Mammary epithelial cell (primary cell): ENCODE measurements at places on chromosomes 7 and 10.

DNA sequence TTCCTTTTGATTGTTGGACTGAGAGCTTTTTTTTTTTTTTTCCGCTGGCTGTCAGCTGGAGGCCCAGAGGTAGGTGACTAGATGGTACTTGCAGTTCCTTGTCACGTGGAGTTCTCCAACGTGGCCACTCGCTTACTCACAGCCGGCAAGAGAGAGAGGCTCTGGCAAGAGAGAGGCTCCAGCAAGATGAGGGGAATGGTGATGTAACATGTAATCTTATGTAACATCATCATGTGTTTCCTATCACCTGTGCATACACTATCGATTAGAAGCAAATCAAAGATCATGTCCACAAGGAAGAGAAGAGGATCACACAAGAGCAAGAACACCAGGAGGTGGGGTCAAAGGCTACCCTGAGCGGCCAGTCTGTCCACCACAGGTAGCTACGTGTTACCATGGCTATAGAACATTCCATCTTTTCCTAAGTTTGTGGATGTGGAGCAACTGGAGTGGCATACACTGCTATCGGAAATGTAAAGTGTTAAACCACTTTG is 4.0 kb upstream of the BORCS7 start:
- DNase-seq = peak; percentile 46

DNA sequence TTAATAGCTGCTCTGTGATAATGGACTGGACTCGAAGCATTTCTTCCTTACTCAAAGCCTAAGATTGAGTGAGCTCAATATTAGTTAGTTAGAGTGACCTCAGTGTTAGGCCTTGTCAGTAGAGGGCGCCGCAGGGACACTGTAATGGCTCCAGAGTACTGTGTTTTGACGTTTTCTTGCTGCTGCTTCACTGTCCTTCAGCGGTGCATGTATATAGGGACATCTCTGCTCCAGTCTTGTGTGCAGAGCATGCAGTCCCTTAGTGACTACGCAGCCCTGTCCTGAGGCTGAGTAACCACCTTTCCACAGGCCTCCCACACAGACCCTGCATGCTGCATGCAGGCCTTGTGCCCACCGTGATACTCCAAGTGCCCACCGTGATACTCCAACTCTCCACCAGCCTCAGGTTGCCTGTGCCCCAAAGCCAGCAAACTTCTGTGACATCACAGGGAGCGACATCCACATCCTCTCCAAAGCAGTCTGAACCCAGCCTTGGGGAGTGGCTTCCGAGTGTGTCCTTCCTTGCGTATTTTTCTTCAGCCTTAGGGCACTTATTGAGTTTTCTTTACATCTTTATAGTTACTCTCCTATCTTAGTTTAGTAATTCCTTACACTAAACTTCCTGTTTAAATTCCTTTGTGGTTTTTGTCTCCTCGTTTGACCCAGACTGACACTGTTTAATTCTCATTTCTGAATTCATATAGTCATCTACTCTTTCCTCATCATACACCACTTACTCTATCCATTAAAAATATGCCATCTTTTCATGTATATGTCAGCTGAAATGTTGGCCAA is 118.2 kb downstream of the JAZF1 start:
- peak; percentile 32 for DNase-seq

- peak; percentile 20 for DNase-seq
Observed at GRCh38 chr10:103111031-103111917, 81.8 kb downstream of the NT5C2 start.

- no peak for DNase-seq
Observed at GRCh38 chr7:159141167-159141566, 3.5 kb downstream of the VIPR2 start.

DNA sequence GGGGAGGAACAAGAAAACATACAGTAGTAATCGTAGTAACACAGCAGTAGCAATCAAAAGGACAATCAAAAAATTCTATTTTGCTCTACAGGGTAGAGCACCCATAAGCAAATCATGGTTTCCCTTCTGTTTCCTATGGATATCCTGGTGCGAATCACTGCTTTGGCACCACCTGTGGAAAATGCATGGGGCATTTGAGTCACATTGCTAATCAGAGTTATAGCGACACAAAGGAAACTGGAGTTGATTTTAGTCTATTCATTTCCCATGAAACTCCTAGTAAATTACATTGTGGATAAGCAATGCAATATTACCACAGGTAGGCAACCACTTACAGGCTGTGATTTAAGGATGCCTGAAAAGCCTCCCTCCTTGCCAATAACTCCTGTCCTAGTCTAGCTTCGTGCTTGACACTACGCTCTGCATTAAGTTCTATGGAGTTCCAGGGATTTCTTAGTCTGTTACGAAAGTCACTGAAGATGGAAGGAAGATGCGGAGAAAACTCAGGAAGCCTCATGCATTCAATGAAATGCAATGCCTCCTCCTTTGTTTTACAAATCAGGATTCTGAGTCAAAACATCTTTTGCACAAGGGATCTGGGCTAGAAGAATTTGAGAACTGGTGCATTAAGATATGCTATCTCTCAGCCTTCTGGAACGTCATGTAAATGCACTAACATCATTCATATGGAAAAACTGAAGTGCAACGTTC is 188.4 kb downstream of the DGKI start:
- DNase-seq = no peak

- peak; percentile 83 for DNase-seq
Observed at GRCh38 chr7:55574051-55574717, 1.9 kb upstream of the VOPP1 start.

GRCh38 chr7:140924019-140924820 is 509 bp downstream of the BRAF start:
- DNase-seq = peak; percentile 60
